COR-L47 (cell line): ENCODE measurements at places on chromosomes 1 and 21.

DNA sequence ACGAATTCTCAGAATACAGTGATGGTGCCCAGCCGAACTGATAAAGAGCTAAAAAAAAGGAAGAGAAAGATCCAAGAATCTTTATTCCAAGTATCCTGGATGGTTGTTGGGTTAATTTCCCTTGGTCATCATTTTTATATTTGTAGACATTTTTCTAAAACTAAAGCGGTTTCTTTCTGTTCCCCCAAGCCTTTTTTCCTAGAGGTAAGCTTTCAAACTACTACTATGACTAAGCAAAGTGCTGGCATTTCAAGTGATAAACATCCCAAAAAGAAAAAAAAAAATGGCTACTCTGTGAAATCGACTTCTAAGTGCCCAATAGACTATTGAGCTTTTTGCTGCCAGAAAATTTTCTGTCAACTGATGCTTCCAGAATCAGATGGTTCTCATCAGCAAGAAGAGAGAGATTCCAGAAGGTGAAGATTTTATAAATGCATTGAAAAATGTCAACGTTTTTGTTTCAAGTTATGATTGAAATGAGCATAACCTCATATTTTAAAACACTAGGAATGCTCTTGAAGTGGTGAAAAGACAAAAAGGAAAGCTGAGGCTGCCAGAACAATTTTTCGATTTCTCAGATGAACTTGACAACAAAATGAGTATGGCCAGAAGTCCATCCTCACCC is 96.1 kb upstream of the ZC3H11B start:
- DNase-seq = no peak

DNA sequence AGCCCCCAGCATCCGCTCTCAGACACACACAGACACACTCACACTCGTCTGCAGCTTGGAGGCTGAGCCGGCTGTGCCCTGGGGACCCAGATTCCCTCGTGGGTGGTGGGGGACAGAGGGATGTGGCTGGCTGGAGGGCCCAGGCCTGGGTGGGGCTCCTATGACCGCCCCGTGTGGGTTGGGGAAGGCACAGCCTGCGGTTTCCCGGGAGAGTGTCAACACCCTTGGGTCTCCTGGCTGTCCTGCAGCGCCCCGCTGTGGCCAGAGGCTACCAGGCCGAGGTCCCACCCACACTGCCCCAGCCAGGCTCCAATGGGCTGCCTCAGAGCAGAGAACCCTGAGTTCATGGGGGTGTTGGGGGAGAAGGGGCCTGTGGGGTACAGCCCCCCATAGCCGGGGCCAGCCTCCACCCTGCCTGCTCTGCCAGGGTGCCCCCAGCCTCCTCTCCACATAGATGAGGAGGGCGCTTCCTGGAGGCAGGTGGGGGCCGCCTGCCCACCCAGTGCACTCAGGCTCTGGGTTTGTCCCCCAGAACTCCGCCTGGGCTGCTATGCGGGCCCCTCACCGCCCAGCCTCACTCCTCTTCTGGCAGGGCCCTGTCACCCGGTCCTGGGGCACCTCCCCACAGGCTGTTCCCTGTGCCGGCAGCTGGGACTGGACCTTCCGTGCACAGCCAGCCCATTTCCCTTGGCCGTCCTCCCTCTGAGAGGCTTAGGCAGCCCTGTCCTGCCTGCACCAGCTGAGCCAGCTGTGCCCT is at the start of gene TTC34:
TSS of gene TTC34 (minus strand) at position 159 of the 757 bp plus-strand sequence. CDS start 866 bp downstream, outside the sequence.
- peak; percentile 41 for DNase-seq

DNA sequence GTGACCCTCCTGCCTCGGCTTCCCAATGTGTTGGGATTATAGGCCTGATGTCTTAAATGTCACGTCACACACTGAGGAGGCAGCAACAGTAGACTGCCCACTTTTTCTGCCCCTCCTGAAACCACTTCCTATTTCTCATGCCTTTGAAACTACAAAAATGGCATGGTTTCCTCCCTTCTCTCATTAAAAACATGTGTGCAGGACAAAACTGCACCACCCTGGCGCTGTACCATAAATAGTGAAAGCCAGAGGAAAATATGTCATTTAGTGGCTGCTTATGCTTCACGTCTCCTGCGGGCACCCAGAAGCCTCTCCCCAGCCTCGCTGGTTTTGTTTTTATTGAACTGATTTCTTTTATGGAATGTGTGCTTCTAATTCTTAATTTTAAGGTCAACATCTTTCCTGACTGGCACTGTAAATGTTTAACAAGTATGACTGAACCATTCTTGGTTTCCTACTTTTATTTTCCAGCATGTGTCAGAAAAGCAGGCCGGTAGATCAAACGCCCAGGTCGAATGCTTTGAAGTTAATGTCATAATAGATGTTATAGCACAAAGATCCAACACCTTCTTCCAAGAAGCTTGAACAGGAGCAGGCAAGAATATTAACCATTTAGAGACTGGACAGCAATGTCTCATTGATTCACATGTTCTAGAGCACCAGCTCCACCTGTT is 59.6 kb upstream of the C1orf87 start:
- DNase-seq = no peak

DNA sequence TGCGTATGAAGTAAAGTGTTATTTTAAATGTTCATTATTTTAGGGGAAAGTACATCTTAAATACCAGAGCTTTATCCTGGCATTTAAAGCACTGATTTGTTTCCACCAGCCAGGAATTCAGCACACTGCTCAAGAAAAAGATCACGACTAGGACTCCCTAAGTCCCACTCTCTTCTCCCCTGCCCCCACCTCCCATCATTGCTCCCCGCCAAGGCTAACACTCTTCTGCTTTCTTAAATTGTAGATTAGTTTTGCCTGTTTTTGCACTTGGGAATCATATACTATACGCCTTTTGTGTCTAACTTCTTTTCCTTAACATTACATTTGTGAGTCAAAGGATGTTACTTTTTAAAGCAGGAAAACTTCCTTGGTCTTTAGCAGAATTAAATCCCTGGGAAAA is 37.5 kb upstream of the C1orf105 start:
- DNase-seq = no peak

GRCh38 chr1:32205401-32206370 is at the start of gene IQCC:
TSS of gene IQCC (plus strand) at chr1:32205671. CDS start at chr1:32205682, 11 bp downstream.
- DNase-seq = peak; percentile 96

- no peak for DNase-seq
These were observed 297.4 kb downstream of the ST6GALNAC3 start for GRCh38 chr1:76371941-76372340.

GRCh38 chr1:6414881-6415626 is 4.7 kb downstream of the HES2 start:
- DNase-seq = no peak

DNA sequence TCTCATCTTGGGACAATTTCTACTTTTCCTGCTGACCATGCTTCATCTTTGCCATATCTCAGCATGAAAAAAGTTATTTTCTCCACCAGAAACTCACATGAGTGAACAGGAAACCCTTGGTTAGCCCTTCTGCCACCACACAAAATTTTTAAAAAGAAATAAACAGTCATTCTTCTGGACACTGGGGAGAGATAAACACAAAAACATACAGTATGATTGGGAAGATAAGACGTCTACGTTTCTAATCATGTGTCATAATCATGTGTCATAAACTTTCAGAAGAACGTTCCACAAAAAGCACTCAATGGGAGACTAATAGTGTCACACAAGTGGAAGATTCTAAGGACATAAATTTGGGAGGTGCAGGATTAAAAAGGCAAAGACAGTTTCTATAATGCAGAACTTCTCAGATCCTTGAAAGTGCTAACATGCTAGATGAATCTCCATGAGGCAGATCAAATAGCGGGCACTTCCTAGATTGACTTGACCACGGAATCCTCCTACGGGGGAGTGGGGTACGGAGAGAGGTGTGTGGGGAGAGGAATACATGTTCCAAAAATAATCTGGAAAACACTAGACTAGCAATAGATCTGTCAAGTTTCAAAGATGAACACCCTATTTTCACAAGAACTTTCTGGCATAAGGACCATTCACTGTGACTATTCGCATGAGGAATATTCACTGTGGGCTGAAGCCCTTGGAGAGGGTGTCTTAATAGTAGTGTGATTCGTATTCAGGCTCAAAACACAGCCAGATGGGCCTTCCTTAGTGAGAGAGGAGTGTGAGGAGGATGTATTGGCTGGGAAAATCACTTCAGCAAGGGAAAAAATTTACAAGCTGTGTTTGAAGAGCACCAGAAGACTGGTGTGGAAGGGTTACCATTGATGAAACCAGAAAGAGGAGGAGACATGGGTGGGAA is 206.7 kb downstream of the SETD4 start:
- no peak for DNase-seq

DNA sequence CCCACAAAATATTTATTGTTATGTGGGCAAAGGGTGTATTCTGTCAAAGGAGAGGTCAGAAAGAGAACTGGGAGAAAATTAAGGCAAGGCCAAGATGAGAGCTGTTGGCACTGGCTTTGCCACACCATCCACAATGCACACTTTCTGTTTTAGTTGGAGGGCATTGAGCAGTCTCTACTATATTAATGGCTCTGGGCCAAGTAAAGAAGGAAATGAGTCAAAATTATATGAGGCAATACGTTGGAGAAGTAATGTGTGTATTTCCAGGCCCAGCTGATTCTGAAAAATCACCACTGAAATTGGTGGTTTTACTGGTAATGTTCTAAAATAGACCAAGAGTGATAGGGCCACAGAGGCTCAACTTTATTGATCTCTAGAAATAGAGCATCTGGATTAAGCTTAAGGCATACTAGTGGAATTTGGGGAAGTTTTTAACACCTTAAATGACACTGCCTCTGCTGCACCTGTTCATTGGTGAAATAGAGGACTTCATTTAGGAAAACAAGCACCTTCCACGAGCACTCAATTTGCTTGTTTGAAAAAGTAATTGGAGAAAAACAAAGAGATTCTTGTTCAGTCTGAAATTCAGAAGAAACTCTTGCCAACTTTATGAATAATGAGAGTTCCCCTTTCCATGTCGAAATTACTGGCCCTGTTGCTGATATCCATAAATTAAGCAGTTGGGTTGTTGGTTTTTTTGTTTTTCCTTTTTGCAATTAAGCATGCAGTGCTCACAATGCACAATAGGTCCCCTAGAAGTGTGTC is 424.9 kb downstream of the ADGRL2 start:
- DNase-seq = peak; percentile 49

- no peak for DNase-seq
These were observed 186.2 kb upstream of the C1orf174 start for GRCh38 chr1:4086085-4086850.

GRCh38 chr1:244846653-244847052 is 11.2 kb downstream of the COX20 start:
- DNase-seq = no peak

DNA sequence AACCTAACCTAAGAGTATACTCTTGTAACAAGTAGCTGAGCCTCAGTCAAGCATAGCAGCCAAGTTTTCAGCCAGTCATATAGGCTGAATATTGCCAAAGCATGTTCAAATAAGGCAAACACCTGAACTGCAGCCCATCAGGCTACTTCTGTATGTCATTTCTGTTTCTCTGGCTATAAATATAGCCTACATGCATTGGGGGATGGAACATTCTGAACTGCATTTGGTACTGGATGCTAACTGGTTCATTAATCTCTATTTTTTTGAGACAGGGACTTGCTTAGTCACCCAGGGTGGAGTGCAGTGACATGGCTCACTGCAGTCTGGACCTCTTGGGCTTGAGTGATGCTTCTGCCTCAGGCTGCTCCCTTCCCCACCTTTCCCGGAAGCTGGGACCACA is 37.3 kb downstream of the MAST2 start:
- no peak for DNase-seq

DNA sequence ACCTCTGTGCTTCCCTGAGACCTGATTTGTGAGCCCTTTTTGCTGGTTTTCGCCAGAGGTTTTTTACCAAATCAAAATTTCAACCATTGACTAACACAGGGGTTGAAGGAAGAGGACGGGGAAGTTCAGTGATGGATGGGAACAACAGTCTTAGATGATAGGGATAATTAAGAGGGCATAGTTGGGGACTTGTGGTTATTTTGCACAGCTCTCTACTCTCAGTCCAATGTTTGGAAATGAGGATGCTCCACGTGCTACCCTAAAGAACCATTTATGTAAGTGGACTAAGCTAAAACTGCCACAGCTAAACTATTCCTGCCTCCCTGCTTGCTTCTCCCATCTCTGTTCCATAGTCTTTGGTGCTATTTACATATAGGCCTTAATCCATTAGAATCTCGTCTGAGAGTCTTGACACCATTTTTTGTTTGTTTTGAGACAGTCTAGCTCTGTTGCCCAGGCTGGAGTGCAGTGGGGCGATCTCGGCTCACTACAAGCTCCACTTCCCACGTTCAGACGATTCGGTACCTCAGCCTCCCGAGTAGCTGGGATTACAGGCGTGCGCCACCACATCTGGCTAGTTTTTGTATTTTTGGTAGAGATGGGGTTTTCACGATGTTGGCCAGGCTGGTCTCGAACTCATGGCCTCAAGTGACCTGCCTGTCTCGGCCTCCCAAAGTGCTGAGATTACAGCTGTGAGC is 684 bp upstream of the MCL1 start:
- DNase-seq = no peak
